ENCODE measurements at places on chromosomes 3 and 15.

- no peak for DNase-seq
Measured at GRCh38 chr3:149726716-149727407, 25.4 kb downstream of the COMMD2 start.

GRCh38 chr3:62312201-62312600, 61.1 kb downstream of the FEZF2 start:
- no peak for DNase-seq

- no peak for DNase-seq
Measured at GRCh38 chr3:119149484-119149883, 3.5 kb downstream of the TEX55 start.

DNA sequence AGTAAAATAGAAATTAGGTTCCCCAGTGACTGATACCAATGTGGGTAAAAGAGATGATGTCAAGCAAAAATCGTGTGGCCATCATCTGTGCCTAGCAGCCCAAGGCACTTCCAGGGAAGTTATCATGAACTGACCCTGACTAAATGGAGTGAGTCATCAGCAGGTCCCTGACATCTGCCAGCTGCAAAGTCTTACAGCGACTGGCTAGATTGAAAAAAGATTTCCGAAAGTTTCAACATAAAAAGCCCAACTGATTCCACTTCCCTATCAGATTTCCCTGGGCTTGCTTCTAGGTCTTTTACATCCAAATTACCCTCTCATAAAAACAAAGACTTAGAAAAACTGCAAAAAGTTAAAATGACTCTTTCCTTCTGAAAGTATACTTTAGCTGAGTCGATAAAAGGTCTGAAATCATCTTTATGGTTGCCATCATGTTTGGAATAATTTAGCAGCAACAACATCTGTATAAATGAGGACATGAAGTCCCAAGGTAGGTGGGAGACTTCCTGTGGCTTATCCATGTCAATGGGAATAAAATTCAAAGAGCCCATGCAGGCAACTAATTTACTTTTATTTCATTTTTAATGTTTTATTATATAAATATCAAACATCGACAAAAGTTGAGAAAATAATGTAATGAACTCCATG, 342.8 kb downstream of the ERC2 start:
- no peak for DNase-seq

GRCh38 chr3:129855170-129855831, 38.2 kb downstream of the TMCC1 start:
- no peak for DNase-seq

DNA sequence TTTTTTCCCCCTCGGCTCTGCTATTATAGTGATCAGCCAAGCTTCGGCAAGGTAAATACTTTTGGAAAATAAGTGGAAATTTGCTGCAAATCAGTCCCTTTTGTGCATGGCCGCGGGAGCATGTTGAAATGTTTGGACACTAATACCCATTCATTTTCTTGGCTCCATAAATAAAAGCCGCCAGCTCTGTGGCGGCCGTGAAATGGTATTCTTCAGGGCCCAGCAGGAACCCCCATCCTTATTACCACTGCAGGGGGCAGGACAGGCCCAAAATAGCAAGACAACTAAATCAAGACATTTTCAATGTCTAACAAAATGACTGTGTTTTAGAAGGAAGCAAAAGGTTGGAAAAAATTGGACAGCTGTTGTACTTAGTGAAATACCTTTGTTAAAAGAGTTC, 362.3 kb downstream of the NR2F2 start:
- no peak for DNase-seq

GRCh38 chr15:40242601-40243000, 3.7 kb downstream of the PAK6 start:
- DNase-seq: no peak

- no peak for DNase-seq
Measured at GRCh38 chr15:63188247-63188925, 1.0 kb upstream of the RAB8B start.

DNA sequence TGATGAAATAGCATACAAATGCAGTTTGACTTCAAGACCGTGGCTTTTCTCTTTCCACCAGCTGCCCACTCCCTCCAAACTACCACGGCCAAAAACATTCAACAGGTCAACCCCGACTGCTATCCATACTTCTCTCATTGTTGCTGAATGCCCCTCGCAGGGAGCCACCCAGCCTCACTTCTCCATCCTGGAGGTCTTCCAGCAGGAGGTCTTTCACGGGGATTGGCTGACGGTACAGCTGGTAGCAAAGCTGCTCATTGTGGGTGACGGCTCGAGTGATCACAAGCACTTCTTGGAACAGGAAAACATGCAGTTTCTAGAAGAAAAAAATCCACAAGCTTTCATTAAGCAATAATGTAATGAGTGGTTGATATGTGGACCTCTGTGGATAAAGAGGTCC, 49.0 kb upstream of the TASOR start:
- no peak for DNase-seq

GRCh38 chr3:181292984-181293383, 303.4 kb upstream of the DNAJC19 start:
- DNase-seq: no peak

DNA sequence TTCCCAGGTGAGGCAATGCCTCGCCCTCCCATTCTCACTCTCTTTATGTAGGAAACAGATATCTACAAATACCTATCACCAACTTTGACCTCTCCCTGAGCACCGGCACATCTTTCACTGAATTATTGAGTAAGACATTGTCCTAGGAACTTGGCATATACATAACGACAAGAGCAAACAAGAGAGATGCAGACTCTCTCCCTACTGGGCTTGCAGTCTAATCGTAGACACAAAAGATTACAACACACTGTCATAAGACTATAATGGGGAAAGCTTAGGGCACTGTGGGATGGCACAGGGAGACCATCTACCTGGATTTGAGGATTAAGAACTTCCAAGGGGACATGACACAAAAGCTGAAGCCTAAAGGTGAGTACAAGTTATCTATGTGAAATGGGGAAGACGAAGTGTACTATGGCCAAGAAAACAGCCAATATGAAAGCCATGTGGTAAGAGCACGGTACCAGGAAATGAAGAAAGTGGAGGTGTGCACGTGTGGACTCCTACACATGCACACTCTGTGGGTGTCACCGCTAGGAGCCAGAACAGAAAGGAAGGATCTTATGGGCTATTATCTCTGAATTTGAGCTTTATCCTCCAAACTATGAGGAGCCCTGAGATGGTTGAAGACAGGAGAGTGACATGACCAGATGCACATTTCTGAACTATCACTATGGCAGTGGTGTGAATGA, 218.8 kb upstream of the STRIT1 start:
- no peak for DNase-seq

DNA sequence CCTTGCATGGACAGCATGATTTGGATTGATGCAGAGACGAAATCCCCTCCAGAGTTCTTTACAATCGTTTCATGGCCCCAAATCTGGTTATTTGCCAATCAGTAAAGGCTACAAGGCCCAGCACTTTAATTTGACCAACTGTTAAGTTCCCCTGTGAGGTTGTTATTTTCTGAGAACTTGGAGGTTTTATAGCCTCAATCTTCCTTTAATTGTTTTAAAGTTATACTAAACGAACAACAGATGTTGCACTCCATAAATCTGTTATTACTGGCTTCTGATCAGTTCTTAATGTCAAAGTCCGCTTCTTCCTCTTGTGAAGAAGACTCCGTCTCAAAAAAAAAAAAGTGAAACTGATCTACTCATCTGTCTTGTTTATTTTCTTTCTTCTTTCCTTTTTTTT, 30.8 kb downstream of the LARP6 start:
- DNase-seq: no peak

- DNase-seq: no peak
Measured at GRCh38 chr3:85270488-85270887, 311.7 kb downstream of the CADM2 start.

DNA sequence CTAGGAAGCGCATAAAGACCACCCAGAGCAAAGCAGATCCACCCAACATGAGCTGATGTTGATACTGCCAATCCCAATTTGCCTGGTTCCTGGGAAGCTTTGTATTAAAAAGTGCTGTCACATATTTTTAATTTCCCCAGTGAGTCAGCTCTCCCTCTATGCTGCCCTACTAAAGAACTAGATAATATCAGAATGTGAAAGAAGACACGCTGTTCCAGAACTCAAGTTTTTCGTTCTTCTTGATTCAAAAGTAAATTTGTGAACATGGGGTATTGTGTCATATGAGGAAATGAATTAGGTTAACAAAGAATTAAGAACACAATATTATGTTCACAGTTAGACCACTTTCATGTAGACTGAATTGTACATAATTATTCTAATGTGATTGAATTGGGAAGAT, 734.2 kb upstream of the ALCAM start:
- no peak for DNase-seq

- no peak for DNase-seq
Measured at GRCh38 chr15:77178411-77178810, 107.5 kb upstream of the TSPAN3 start.

- DNase-seq: no peak
Measured at GRCh38 chr3:145015253-145015652, 1043.6 kb downstream of the DIPK2A start.

DNA sequence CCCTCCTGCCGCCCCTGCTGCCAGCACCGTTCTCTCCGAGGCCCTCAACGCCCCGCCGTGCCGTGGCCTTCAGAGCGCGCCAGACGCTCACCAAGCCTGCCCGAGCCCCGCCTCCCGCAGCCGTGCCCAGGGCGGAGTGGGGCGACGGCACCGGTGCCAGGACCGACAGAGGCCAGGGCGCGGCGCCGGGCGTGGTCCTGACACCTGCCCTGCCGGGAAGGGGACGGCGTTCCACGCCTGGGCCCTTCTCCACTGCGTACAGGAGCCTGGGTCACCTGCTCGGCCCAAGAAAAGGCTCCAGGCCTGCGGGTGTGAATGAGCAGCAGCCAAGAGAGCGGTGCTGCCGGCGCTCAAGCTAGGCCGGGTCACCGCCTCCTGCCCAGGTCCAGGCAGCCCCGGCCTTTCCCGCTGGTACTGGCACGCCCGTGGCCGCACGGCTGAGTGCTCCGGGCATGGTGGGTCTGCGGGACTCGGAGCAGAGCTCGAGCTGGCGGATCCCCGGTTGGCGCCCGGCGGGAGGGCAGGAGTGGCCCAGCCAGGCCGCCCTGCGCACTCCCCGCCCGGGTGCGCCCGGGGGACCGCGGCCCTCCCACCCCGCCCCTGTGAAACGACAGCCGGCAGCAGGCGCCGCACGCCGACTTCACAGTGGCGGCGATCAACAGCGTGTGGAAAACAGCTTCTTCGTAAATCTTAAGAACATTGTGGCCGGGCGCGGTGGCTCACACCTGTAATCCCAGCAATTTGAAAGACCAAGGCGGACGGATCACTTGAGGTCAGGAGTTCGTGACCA, 4.2 kb downstream of the OCA2 start:
- DNase-seq: peak; percentile 24

DNA sequence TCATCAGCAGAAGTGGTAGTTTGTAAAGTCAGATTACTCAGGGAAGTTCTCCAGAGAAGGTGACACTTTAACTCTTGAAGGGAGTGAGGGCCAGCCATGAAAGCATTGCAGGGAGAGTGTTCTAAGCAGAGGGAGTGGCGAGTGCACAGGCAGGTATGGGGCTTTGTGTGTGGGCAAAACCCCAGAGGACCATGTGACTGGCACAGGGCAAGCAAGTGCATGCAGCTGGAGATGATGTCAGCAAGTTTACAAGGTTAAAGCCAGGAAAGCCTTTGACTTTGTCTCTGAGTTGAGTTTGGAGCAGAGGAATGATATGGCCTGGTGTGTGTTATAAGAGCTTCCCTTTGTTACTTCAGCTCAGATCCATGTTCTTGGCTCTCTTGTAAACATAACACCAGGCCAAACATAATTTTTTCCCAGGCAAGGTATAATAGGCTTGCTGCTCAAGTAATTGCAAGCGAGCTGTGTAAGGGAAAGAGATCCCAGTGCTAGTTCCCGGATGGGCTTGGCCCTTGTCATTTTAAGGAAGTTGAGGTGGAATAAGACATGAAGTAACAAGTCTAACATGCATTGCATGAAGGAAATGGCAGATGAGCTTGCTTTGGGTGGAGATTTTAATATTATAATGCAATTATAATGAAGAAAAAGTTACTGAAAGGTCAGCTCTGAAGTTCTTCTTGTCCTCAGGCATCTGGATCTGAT, 341.1 kb upstream of the LRRC3B start:
- no peak for DNase-seq

GRCh38 chr3:152331998-152332397, 63.3 kb downstream of the MBNL1 start:
- no peak for DNase-seq

GRCh38 chr3:183309276-183309675, 56.2 kb downstream of the B3GNT5 start:
- no peak for DNase-seq

DNA sequence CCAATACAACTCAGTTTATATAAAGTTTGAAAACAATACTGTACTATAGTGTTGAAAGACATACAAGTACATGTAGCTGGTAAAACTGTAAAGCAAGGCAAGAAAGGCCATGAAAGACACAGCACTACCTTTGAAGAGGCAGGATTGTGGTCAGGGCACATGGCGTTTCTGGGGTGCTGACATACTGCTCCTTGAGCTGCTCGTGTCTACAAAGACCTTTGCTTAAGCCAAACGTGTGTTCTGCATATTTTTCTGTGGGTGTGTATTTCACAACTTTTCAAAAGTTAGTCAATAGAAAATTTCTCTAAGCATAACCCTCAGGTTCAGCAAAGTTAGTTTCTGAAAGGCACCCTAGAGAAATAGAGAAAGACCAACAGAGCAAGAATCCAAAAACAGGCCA, 14.1 kb upstream of the TOPAZ1 start:
- no peak for DNase-seq

GRCh38 chr15:100230784-100231183, 111.0 kb downstream of the ADAMTS17 start:
- no peak for DNase-seq

DNA sequence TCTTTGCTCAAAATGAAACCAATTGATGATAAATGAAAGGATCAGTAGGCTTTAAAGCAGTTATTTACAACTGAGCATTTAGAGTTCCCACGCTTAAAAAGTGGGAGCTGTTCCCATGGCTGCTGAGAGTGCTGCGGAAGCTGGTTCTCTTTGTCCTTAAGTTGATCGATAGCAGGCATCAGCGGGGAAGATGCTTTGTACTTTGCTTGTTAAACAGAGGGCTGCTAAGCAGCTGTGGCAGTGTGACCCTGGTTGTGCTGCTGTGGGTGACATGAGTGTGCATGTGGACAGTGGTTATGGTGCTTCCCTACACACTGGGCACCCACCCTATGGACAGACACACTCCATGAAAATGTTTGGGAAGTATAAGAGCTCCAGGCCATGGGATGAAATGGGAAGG, 96.3 kb downstream of the PTPRG start:
- DNase-seq: no peak

GRCh38 chr3:196645897-196646665, 6.6 kb downstream of the NRROS start:
- no peak for DNase-seq

All from activated T-cell treated with anti-CD3 and anti-CD28 coated beads for 4 hours (primary cell).